ENCODE measurements at places on chromosomes 11 and 22. TPM values are rescaled to one million over a fixed set of nuclear protein-coding genes. Genes with fewer than 3 reads are reported as not detected.

- H3K27me3 ChIP-seq: peaks cover 14% of the 10 kb centered on the region
- no peaks in the 10 kb centered on the region for H3K4me1 ChIP-seq
- no peak overlapping the region for H3K4me3 ChIP-seq
- H3K27ac ChIP-seq: no peak overlapping the region
- H3K36me3 ChIP-seq: no peaks in the 10 kb centered on the region
Observed at GRCh38 chr11:95435628-95436353, 204.8 kb upstream of the SESN3 start.

GRCh38 chr22:32827049-32827602 is 25.6 kb downstream of the TIMP3 start:
- no peaks in the 10 kb centered on the region for H3K27me3 ChIP-seq
- H3K4me3 ChIP-seq: no peak overlapping the region
- H3K27ac ChIP-seq: no peak overlapping the region
- no peaks in the 10 kb centered on the region for H3K36me3 ChIP-seq

DNA sequence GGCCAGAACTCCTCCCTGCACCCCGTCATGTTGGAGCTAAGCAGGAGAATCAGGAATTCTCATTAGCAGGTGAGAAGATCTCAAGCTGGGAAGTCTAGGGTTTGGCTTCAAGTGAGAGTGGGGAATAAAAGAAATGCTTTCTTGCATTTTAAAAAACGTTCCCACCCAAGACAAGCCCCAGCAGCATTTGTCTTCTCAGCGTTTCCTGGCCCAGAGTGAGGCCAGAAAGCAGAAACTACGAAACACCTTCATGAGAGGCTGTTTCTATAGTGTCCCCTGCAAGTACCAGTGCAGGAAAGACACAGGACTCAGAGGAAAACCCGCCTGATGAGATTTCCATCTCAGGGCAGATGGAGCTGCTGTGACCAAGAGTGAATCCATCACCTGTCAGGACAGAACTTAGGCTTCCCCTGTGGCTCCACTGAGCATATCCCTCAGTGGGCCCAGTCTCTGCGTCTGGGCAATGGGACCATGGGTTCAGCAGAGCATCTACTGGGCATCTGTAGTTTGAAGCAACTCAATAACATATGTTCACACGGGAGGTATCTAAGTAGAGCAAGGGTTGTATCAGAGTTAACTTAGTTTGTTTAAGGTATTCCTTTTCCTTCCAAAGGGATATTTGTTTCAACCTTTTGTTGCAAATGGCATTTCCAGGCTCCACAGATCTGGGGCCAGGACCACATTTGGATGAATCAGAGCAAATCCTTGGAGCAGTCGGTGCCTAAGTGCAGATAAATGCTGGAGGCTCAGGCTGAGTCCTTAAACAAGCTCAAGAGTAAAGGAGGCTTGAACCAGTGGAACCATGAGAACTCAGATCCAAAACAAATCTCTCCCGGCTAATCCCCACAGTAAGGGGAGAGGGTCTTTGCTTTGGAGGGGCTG is 548.3 kb downstream of the MIAT start:
- no peaks in the 10 kb centered on the region for H3K4me1 ChIP-seq
- H3K27me3 ChIP-seq: no peaks in the 10 kb centered on the region
- H3K27ac ChIP-seq: no peak overlapping the region
- no peaks in the 10 kb centered on the region for H3K36me3 ChIP-seq

GRCh38 chr11:110409174-110409573 is 20.6 kb upstream of the FDX1 start:
- no peaks in the 10 kb centered on the region for H3K27me3 ChIP-seq
- no peaks in the 10 kb centered on the region for H3K36me3 ChIP-seq
- no peaks in the 10 kb centered on the region for H3K4me1 ChIP-seq
- no peak for DNase-seq
- H3K27ac ChIP-seq: no peak overlapping the region

- H3K4me3 ChIP-seq: peak overlapping the region; percentile 41
- no peak overlapping the region for H3K27ac ChIP-seq
- no peaks in the 10 kb centered on the region for H3K36me3 ChIP-seq
- peak; percentile 63 for DNase-seq
Observed at GRCh38 chr11:33893711-33894397, 2.0 kb upstream of the LMO2 start.

- no peak for DNase-seq
- no peak overlapping the region for H3K27ac ChIP-seq
- H3K4me3 ChIP-seq: no peak overlapping the region
- peaks cover 23% of the 10 kb centered on the region for H3K4me1 ChIP-seq
Observed at GRCh38 chr11:102564110-102564509, 33.6 kb upstream of the MMP7 start.

FAM83F gene
- 3.2 TPM for total RNA-seq

- no peaks in the 10 kb centered on the region for H3K4me1 ChIP-seq
- no peak overlapping the region for H3K4me3 ChIP-seq
- DNase-seq: no peak
- no peaks in the 10 kb centered on the region for H3K27me3 ChIP-seq
- H3K27ac ChIP-seq: no peak overlapping the region
Observed at GRCh38 chr22:39431216-39431801, 25.5 kb upstream of the MGAT3 start.

- H3K36me3 ChIP-seq: no peaks in the 10 kb centered on the region
- H3K4me3 ChIP-seq: no peak overlapping the region
- H3K4me1 ChIP-seq: no peaks in the 10 kb centered on the region
Observed at GRCh38 chr22:27685515-27685914, 116.0 kb downstream of the MN1 start.

DAGLA gene
- 0.94 TPM for total RNA-seq

SYCE3 gene
- total RNA-seq: not detected

OR51I1 gene
- total RNA-seq: not detected

C11orf87 gene
- not detected for total RNA-seq

GRCh38 chr11:2825889-2826678 is 59.5 kb downstream of the CDKN1C start:
- H3K27ac ChIP-seq: no peak overlapping the region
- H3K4me1 ChIP-seq: no peaks in the 10 kb centered on the region
- H3K4me3 ChIP-seq: no peak overlapping the region
- H3K36me3 ChIP-seq: no peaks in the 10 kb centered on the region

GRCh38 chr11:105719073-105719822 is 109.4 kb downstream of the GRIA4 start:
- no peaks in the 10 kb centered on the region for H3K27me3 ChIP-seq
- DNase-seq: no peak
- no peaks in the 10 kb centered on the region for H3K4me1 ChIP-seq
- H3K36me3 ChIP-seq: no peaks in the 10 kb centered on the region

GRCh38 chr11:131534611-131535010 is 164.2 kb downstream of the NTM start:
- H3K27me3 ChIP-seq: no peaks in the 10 kb centered on the region
- no peak overlapping the region for H3K4me3 ChIP-seq
- no peaks in the 10 kb centered on the region for H3K36me3 ChIP-seq
- H3K4me1 ChIP-seq: no peaks in the 10 kb centered on the region

MICAL2 gene
- 67.5 TPM for total RNA-seq

DNA sequence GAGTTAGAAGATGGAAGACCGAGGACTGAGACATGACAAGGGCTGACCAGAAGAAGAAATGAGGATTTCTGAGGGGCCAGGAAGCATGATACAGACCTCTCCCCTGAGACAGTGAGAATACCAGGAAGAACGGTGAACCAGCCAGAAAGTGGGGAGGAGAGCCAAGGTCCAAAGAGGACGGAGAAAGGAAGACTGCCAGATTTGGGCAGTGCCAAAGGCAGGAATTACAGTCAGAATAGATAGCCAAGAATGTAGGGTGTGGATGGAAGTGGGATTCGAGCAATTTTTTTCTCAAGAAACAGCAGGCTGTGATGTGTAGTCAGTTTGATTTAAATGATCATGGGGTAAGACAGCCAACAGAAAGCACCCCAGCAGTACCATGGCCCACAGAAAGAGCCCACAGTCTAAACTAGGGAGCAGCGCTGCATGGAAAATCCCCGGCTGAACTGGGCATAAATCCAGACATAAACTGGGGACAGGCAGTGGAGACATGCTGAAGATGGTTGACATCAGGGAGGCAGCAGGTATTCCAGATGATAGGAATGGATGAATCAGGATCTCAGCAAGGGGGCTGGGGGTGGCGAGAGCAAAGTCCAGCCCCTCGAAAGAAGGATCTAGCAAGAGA is 67.3 kb upstream of the BARX2 start:
- H3K27ac ChIP-seq: no peak overlapping the region
- H3K27me3 ChIP-seq: no peaks in the 10 kb centered on the region
- DNase-seq: no peak

OOSP3 gene
- total RNA-seq: not detected

DNA sequence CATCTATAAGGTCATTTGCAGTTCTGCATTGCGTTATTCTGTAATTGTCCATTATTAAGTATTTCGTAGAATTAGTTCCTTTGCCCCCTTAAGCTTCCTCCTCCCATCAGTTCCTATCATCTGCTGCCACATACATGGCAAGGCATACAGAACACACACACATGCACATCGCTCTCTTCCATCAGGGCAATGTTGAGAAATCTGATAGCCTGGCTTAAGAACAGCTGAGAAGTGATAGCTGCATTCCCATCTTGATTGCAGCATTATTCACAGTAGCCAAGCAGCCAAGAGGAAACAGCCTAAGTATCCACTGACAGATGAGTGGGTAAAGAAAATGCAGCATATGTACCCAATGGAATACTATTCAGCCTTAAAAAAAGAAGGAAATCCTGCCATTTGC is 186.8 kb upstream of the CADM1 start:
- no peaks in the 10 kb centered on the region for H3K4me1 ChIP-seq
- no peak overlapping the region for H3K27ac ChIP-seq
- H3K36me3 ChIP-seq: no peaks in the 10 kb centered on the region
- no peaks in the 10 kb centered on the region for H3K27me3 ChIP-seq
- no peak overlapping the region for H3K4me3 ChIP-seq
- no peak for DNase-seq

- DNase-seq: no peak
- no peaks in the 10 kb centered on the region for H3K27me3 ChIP-seq
- H3K4me1 ChIP-seq: no peaks in the 10 kb centered on the region
Observed at GRCh38 chr11:68455485-68455884, 5.1 kb upstream of the PPP6R3 start.

CCDC89 gene
- not detected for total RNA-seq

DNA sequence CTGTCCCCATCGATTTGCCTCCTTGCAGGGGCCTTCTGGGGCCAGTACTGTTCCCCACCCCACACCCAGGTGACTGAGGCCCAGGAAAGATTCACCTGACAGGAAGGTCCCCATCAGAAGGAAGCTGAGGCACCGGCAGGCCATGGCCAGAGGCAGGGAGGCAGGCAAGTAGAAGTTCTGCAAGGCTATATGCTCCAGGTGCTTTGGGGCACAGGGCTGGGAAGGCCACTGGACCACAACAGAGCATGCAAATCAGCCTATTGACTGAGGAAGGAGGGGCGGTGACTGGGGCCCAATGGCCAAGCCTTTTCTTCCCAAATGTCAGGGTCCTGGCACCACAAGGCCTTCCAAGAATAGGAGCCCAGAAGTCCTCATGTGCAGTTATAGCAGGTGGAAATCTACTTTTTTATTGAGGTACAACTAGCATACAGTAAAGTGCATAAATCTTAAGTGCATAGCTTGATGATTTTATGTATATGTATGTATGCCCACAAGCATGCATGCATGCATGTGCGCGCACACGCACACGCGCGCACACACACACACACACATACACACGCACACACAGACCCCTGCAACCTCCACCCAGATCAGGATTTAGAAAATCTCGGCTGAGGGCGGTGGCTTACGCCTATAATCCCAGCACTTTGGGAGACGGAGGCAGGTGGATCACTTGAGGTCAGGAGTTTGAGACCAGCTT is at the start of gene VPREB3:
VPREB3 (minus strand) TSS at position 206 of the 700 bp plus-strand sequence; CDS start at position 144, 62 bp downstream.
- H3K4me3 ChIP-seq: no peak within 1 kb of the TSS
- H3K27me3 ChIP-seq: no peaks in the 10 kb centered on the region
- H3K4me1 ChIP-seq: peaks cover 14% of the 10 kb centered on the region
- no peaks in the 10 kb centered on the region for H3K36me3 ChIP-seq
- no peak within 1 kb of the TSS for H3K27ac ChIP-seq

GRCh38 chr11:12864316-12865156 is 144.6 kb upstream of the RASSF10 start:
- peaks cover 16% of the 10 kb centered on the region for H3K27me3 ChIP-seq
- no peak overlapping the region for H3K4me3 ChIP-seq

GRCh38 chr11:27358296-27358695 is 4.7 kb downstream of the CCDC34 start:
- DNase-seq: no peak
- H3K27ac ChIP-seq: no peak overlapping the region
- no peaks in the 10 kb centered on the region for H3K36me3 ChIP-seq
- H3K27me3 ChIP-seq: no peaks in the 10 kb centered on the region

SLC35F2 gene
- total RNA-seq: 10.7 TPM

GRCh38 chr11:126462422-126462821 is 106.9 kb downstream of the ST3GAL4 start:
- H3K27me3 ChIP-seq: no peaks in the 10 kb centered on the region
- H3K27ac ChIP-seq: no peak overlapping the region
- DNase-seq: no peak
- H3K4me1 ChIP-seq: peaks cover 29% of the 10 kb centered on the region
- H3K36me3 ChIP-seq: no peaks in the 10 kb centered on the region
- H3K4me3 ChIP-seq: no peak overlapping the region

- DNase-seq: peak; percentile 71
- H3K4me3 ChIP-seq: no peak overlapping the region
- H3K4me1 ChIP-seq: peaks cover 15% of the 10 kb centered on the region
- H3K27me3 ChIP-seq: no peaks in the 10 kb centered on the region
Observed at GRCh38 chr22:23862103-23862502, 4.4 kb downstream of the SLC2A11 start.

DNA sequence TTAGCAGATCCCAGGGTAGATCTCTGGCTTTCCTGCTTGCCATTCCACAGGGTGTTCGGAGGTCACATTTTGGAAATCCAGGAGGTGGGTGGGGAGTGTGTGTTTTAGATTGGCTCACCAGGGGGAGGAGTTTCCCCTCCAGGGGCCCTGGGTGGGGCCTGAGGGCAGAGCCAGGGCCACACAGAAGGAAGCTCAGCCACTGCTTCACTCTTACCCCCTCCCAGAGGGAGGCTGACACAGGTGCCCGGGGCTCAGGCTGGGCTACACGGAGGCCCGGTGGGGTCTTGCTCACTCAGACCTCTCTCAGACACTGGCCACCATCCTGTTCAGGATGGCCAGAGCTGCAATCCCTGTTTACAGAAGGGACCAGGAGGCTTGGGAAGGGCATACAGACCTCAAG is 2.5 kb downstream of the WNT7B start:
- H3K4me1 ChIP-seq: peaks cover 29% of the 10 kb centered on the region
- H3K36me3 ChIP-seq: no peaks in the 10 kb centered on the region
- DNase-seq: no peak
- no peak overlapping the region for H3K4me3 ChIP-seq
- peaks cover 5% of the 10 kb centered on the region for H3K27me3 ChIP-seq

TSSK2 gene
- total RNA-seq: not detected

APOBEC3F gene
- 17.6 TPM for total RNA-seq

DNA sequence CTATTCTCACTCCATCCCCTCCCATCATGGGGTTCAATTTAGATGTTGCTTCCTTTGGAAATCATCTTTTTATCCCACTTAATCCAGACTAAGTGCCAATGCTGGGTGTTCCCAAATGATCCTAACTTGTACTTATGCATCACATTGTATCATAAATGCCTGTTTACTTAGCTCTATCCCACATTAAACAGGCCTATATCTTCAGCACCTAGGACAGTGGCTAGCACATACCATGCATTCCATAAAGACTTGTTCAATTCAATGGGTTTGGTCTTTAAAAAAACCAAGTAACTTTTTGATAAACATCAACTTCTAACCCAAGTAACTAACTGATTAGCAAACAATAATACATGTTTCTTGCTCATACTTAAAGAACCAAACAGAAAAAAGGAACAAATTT is 40.6 kb downstream of the RSF1 start:
- no peaks in the 10 kb centered on the region for H3K27me3 ChIP-seq
- no peak overlapping the region for H3K4me3 ChIP-seq
- H3K27ac ChIP-seq: no peak overlapping the region
- H3K4me1 ChIP-seq: no peaks in the 10 kb centered on the region
- no peak for DNase-seq
- peaks cover 3% of the 10 kb centered on the region for H3K36me3 ChIP-seq

- DNase-seq: peak; percentile 41
- H3K27me3 ChIP-seq: no peaks in the 10 kb centered on the region
- H3K4me3 ChIP-seq: no peak overlapping the region
- H3K27ac ChIP-seq: peak overlapping the region; percentile 33
Observed at GRCh38 chr11:2940147-2940920, 11.1 kb upstream of the PHLDA2 start.
